H4 (cell line): ENCODE measurements at places on chromosomes 5 and 9. TPM values are rescaled to one million over a fixed set of nuclear protein-coding genes. Genes with fewer than 3 reads are reported as not detected.

The PCDHB5 gene
- total RNA-seq, result 1.0 and 1.2 TPM in 2 replicates

The SNX18 gene
- 10.0 and 10.1 TPM in 2 replicates for total RNA-seq

The UBAP2 gene
- 6.9 and 12.1 TPM in 2 replicates for total RNA-seq

The IFNB1 gene
- total RNA-seq, result not detected in 2 replicates

The DRD1 gene
- total RNA-seq, result 0.25 and 0.29 TPM in 2 replicates

The ORM1 gene
- 0.33 TPM in 1 of 2 replicates, not detected in the other for total RNA-seq

The DOLK gene
- 23.3 and 28.3 TPM in 2 replicates for total RNA-seq

The HSPB3 gene
- 25.8 and 26.7 TPM in 2 replicates for total RNA-seq

The BTNL8 gene
- not detected in 2 replicates for total RNA-seq

The NUTM2G gene
- not detected in 2 replicates for total RNA-seq

The PLPPR1 gene
- total RNA-seq, result 12.0 TPM in 1 of 2 replicates, not detected in the other

The LSM11 gene
- 2.0 and 2.4 TPM in 2 replicates for total RNA-seq

The SLC36A3 gene
- not detected in 2 replicates for total RNA-seq

The IL9 gene
- not detected in 2 replicates for total RNA-seq
